ENCODE measurements at places on chromosomes 4 and X.

- no peak for DNase-seq
Observed at GRCh38 chrX:11546917-11547316, 118.8 kb downstream of the ARHGAP6 start.

DNA sequence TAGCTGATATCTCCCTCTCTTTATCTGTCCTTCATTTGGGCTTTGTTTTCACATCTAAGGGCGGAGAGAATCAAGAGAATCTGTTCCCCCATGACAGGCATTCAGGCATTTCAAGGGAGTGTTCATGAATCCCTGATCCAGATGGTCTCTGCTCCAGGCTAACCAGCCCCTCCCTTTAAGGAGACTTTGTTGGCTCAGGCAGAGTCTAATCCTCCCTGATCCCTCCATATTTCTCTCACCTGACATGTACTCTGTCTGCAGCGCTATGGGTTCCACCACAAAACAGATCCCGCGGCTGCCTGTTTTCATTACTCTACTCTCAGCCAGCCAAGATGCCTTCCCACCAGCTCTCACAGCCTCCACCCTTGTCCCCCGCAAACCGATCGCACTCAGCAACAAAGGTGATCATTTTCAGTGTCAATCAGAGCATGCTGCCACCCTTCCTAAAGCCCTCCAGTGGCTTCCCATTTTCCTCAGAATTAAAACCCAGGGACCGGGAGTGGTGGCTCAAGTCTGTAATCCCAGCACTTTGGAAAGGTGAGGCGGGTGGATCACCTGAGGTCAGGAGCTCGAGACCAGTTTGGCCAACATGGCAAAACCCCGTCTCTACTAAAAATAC lies 30.3 kb upstream of the SLC2A9 start:
- DNase-seq = no peak

- no peak for DNase-seq
Observed at GRCh38 chr4:180947425-180947824, 1295.8 kb upstream of the TENM3 start.

DNA sequence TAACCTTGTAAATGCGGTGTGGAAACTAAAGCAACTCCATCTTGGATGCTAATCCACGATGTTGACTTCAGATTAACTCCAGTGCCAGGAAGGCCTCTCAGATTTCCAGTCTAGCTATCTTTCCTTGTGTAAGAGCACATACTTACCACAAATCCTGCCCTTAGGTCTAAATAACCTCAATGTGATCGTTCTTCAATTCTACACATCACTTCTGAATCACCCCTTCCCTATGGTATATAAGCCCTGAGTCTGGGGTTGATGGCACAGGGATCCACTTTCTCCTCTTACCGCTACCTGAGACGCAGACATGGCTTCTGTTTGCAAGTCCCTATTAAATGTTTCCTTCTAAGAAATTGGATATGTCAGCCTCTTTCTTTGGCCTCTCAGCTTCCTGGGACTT lies 17.5 kb upstream of the ZNF41 start:
- DNase-seq = no peak

DNA sequence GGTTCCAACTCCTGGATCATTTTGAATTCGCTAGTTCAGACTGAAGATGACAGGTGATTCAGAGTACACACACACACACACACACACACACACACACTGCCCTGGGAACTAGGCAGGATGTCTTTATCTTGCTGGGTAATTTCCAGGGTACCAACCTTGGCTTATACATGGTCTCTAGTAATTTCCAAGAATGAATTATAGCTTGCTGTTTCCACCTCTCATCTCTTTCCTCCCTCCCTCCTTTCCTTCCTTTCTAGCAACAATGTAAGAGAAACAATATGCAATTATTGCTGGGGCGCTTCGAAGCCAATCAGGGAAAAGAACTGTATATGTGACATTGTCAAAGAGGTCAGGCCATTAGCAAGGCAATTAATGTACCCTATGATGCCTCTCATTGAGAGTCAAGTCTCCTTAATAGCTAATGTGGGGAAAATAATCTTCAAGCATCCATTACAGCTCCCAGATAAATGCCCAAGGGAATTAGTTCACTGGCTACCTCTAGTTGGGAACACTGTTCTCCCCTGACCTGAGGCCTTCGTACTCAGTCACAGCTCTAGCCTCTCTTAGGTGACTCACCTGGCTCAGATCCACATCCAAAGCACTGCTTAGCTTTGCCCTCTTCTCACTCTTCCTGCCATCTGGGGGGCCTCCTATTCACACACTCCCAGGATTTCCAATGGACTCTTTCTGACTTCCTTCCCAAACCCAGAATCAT lies 311.5 kb downstream of the PPP1R2C start:
- DNase-seq = no peak

DNA sequence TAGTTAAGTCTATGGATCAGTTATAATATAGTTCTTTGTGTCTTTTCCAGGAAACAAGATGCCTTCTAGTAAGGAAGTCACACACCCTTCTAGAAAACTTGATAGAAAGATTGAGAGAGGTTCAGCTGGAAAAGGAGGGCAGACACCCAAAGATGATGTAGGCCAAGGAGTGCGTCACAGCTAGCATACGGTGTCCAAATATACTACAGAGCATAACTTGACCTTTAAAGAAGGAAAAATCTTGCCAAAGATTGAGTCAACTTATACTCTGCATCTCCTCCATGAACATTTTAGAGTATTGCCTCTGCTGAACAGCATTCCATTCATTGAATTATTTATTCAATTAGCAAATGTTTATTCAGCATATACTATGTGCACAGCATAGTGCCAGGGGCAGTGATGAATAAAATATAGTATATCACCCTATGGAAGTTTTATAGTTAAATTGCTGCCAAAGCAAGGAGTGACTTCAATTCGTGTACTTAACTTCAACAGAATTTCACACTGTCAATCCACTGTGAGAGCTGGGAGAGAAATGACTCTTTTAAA lies 51.9 kb upstream of the SLC6A14 start:
- DNase-seq = no peak

DNA sequence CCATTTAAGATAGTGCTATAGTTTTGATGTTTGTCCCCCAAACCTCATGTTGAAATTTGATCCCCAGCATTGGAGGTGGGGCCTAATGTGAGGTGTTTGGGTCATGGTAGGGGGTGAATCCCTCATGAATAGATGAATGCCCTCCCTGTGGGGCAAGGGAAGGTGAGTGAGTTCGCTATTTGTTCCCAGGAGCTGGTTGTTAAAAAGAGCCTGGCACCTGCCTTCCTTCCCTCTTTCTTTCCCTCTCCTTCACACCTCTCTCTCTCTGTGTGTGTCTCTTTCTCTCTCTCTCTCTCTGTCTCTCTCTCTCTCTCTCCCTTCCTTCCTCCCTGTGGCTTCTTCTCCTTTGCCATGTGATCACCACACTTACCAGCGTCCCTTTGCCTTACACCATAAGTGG lies 160.7 kb downstream of the AASDH start:
- DNase-seq = no peak

Data from stimulated activated CD4-positive, alpha-beta T cell treated with anti-CD3 and anti-CD28 coated beads, Interleukin-12 subunit alpha, Interleukin-12 subunit beta, amount 100 ng/mL, for 4 hours (primary cell).